ENCODE measurements at places on chromosomes 3 and 15. TPM values are rescaled to one million over a fixed set of nuclear protein-coding genes. Genes with fewer than 3 reads are reported as not detected.

GRCh38 chr3:73401059-73401458 lies 223.7 kb downstream of the PDZRN3 start:
- no peaks in the 10 kb centered on the region for H3K27me3 ChIP-seq
- no peak overlapping the region for H3K27ac ChIP-seq
- H3K4me1 ChIP-seq = peaks cover 10% of the 10 kb centered on the region
- no peaks in the 10 kb centered on the region for H3K36me3 ChIP-seq

DNA sequence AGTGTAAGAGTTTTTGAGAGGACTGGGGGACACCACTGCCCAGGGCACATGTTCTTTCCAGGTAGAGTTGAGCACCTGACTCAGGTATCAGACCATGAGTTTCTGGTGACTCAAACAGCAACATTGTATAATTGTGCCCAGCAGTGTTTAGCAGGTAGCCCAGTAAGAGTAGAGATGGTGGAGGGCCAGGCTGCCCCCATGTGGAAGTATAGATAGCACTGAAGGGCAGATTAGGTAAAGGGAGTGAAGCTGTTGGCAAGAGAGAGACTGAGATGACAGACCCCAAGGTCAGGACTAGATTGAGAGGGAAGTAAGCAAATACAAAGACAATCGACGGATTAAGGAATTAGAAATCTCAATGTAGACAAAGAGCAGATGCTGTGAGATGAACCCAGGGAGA lies 74.6 kb downstream of the TRIM42 start:
- peaks cover 16% of the 10 kb centered on the region for H3K27me3 ChIP-seq
- DNase-seq = no peak
- no peak overlapping the region for H3K4me3 ChIP-seq
- no peaks in the 10 kb centered on the region for H3K4me1 ChIP-seq
- no peaks in the 10 kb centered on the region for H3K36me3 ChIP-seq

GRCh38 chr3:194383276-194383940 lies 13.9 kb upstream of the LRRC15 start:
- no peaks in the 10 kb centered on the region for H3K27me3 ChIP-seq
- H3K36me3 ChIP-seq = no peaks in the 10 kb centered on the region
- no peak overlapping the region for H3K4me3 ChIP-seq
- H3K4me1 ChIP-seq = no peaks in the 10 kb centered on the region
- DNase-seq = no peak
- no peak overlapping the region for H3K27ac ChIP-seq

Gene TM4SF4
- total RNA-seq = 899 TPM
